ENCODE measurements at places on chromosomes 6 and 20. TPM values are rescaled to one million over a fixed set of nuclear protein-coding genes. Genes with fewer than 3 reads are reported as not detected.

GRCh38 chr20:57934913-57935312 lies 225.1 kb upstream of the PMEPA1 start:
- no peaks in the 10 kb centered on the region for H3K27me3 ChIP-seq
- H3K4me3 ChIP-seq: no peak overlapping the region
- no peak overlapping the region for H3K27ac ChIP-seq
- no peaks in the 10 kb centered on the region for H3K36me3 ChIP-seq
- no peaks in the 10 kb centered on the region for H3K4me1 ChIP-seq

The PLTP gene
- 5.9 TPM for total RNA-seq

DNA sequence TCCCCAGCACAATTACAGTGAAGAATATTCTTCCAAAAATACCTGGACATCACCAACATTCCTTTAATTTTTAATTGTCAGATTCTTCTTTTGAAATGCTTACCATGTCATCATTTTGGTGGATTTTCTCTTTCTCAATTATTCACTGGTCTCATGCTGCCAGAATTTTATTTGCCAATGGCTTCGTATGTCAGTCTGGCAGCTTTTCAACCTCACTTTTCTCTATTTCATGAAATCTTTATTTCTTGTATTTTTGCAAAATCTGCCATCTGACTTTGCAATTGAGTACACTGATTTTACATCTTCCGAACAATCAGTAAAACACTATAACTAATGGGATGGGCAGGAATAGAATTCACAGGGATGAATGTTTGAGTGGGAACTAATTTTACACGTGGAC lies 84.1 kb downstream of the BTBD9 start:
- no peak for DNase-seq
- no peaks in the 10 kb centered on the region for H3K4me1 ChIP-seq
- H3K36me3 ChIP-seq: no peaks in the 10 kb centered on the region
- no peak overlapping the region for H3K27ac ChIP-seq
- H3K27me3 ChIP-seq: no peaks in the 10 kb centered on the region

DNA sequence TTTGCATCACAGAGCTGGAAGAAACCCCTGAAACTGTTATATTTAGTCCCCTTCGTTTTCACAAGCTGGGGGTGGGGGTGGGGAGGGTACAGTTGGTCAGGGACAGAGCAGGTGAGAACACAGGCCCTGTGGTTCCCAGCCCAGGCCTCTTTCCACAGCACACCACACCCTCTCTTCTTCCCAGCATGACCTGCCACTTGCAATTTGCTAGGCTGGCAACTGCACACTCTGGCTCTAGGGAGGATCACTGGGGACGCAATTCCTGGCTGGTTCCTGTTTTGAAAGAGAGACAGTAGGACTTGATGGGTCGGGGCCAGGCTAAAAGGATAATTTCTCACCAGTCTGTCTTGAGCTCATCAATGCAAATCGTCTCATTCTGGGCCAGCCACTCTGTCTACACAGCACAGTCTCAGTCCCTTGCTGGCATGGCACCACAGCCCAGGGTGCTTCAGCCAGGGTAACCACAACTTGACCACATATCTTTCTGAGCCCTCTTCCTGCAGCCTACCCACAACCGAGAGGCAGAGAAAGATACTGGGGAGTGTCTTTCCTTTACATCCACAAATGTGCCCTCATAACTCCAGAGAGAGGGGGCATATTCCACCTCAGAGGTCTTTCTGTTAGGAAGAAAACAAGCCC lies 41.7 kb upstream of the EMILIN3 start:
- H3K27ac ChIP-seq: no peak overlapping the region
- H3K4me1 ChIP-seq: peaks cover 19% of the 10 kb centered on the region
- H3K36me3 ChIP-seq: peaks cover 99% of the 10 kb centered on the region

DNA sequence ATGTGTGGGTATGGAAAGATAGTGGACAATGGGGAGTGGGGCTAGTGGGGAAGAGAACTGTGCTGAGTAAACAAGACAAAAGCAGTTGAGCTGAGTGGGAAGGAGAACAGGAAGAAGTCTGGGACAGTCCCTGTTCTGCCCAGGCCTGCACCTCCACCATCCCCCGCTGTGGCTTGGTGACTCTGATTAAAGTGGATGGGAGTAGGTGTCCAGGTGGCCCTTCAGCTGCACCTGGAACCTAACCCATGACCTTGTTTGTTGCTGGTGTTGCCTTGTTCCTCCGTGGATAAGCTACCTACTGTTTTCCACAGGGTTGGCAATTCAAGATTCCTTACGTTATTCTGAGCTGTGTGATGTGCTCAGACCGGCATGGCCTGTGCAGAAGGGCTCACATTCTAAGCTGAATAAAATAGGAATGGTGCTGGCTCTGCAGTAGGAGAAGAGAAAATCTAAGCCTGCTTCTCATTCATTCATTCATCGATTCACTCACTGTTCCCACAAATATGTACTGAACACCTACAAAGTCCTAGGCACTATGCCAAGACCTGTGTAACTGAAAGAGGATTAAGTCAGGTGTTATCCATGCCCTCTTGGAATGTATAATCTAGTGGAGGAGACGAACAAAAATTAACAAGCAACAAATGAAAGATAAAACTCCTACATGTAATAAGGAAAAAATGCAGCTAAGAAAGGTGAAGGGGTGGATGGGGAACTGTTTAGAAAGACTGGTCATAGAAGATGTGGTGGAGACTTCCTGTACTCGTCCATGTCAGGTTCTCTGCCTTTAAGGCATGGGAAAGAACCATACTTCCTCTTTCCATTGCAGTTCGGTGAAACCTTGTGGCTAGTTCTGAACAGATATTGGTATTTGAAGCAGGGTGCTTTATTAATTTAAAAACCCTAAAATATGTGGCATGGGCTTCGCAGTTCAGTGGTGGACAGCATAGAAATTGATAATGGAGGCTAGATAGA lies 10.1 kb upstream of the CALHM6 start:
- H3K4me1 ChIP-seq: peaks cover 14% of the 10 kb centered on the region
- no peak for DNase-seq
- H3K27ac ChIP-seq: no peak overlapping the region
- H3K4me3 ChIP-seq: no peak overlapping the region
- no peaks in the 10 kb centered on the region for H3K36me3 ChIP-seq

The ULBP3 gene
- 5.0 TPM for total RNA-seq

DNA sequence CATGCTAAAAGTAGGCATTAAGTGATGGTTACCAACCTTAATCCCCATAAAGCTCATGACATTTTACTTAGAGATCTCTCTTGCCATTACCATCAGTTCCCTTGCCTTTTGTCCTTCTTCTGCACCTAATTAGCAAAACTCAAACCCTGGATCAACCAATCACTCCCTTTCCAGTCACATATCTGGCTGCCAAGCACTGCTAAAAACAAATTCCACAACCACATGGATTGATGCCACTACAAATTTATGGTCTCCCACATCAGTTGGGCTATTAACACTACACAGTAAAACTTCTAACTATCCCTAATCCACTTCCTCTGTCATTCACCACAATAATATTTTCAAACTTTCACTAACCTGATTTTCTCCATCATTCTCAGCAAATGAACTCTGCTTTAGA lies 54.3 kb upstream of the RNF146 start:
- no peaks in the 10 kb centered on the region for H3K4me1 ChIP-seq
- H3K27me3 ChIP-seq: no peaks in the 10 kb centered on the region
- DNase-seq: no peak
- no peak overlapping the region for H3K4me3 ChIP-seq

- H3K4me3 ChIP-seq: peak overlapping the region; percentile 45
- DNase-seq: no peak
- no peaks in the 10 kb centered on the region for H3K36me3 ChIP-seq
- peak overlapping the region; percentile 88 for H3K27ac ChIP-seq
- H3K27me3 ChIP-seq: no peaks in the 10 kb centered on the region
- H3K4me1 ChIP-seq: peaks cover 14% of the 10 kb centered on the region
These were observed 435 bp upstream of the ZNF322 start for GRCh38 chr6:26660000-26660361.
